ENCODE measurements at places on chromosomes 4 and X.

- DNase-seq, result no peak
Observed at GRCh38 chrX:2484256-2484655, 16.5 kb downstream of the DHRSX start.

GRCh38 chrX:15653961-15654360 is 10.6 kb downstream of the CLTRN start:
- DNase-seq, result no peak

DNA sequence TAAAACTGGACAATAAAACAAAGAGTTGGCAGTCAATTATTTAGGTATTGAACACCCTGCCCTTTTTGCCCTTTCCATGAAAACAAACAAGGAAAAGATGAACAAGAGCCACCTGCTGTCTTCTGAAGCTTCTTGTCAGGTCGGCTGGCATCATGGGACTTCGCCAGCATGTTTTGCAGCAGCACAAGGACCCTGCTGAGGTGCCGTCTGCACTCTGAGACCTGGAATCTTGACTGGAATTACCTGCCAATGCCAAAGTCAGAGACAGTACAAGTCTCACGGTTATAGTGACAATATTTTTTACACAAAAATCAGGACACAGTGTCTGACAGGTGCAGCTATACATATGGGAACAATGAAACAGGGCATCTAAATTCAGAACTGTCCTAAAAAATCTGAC is 284.5 kb downstream of the GASK1B start:
- DNase-seq, result no peak

DNA sequence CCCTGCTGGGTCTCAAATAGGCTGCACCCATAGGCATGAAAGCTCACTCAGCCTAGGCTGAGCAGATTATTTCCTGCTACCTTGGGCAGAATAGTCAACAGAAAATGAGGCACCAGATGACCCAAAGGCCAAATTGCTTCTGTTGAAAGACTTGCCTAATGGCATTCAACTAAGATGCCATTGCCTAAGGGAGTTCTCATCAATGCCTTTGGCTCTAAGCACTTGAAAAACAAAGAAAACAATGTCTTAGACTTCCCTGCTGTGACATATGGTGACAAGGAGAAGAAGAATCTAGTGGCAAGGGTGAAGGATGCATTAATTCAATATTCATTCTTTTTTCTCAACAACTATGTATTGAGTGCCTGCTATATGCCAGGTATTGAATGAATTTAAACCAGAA is 25.7 kb upstream of the PCDH19 start:
- DNase-seq, result no peak

Data from effector memory CD4-positive, alpha-beta T cell (primary cell).